ENCODE measurements at places on chromosomes 11 and 22. TPM values are rescaled to one million over a fixed set of nuclear protein-coding genes. Genes with fewer than 3 reads are reported as not detected.

- no peak for DNase-seq
Observed at GRCh38 chr11:74820763-74821162, 72.1 kb downstream of the RNF169 start.

DNA sequence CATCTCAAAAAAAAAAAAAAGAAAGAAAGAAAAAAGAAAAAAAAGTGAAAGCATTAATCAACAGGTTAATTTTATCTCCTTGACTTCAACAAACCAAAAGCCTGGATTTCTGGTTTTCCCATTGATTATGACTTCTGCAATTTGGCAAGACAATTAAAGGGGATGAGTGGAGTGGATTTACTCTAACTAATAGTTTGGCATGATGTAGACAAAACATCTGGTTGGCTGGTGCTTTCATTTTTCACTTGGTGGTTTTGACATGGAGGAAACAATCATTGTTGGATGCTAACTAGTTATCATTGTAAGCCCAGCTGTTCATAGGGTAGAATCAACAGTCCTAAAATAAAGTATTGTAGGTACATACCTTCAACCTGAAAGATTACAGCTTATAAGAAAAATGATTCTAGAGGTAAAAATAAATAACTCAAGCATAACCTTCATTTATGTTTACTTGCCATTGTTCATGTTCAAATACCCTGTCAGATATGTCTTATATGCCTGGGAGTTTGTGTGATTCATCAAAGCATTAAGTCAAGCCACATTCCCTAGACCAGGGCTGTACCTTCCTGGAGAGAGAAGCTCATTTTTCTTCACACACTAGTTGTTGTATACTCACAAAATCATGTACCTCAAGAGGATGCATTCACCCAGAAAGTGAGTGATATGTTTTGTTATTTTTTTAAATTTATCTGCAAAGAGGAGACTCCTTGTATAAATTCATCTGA lies 15.1 kb downstream of the FIBIN start:
- no peak for DNase-seq

DNA sequence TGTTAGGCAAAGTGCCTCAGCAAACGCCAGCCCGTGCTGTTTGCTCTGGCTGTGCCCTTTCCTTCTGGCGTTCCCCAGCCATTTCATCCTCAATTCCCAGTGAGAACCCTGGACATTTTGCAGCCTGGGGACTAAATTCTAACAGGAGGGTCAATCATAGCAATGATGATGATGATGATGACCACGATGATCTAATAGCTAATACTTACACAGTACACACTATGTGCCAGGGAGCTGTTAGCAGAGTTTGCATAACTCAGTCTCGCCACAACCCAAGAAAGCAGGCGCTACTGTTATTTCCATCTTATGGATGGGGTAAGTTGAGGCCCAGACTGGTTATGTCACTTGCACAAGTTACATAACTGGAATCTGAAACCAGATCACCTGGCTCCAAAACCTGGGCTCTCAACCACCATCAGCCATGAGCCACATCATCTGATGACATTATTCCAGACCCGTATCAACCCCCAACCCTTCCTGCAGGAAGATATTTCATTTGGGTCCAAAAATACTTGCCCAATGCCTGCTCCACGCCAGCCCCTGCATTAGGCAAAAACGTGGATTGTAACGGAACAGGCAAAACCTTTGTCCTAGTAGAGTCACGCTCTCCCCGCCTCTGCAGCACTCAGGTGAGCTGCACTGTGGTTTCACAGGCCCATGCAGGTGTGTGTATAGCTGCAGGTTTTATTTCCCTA lies 132.6 kb upstream of the SERPIND1 start:
- DNase-seq: no peak

GRCh38 chr22:47175151-47176025 lies 412.9 kb downstream of the TBC1D22A start:
- DNase-seq: no peak

- no peak for DNase-seq
Observed at GRCh38 chr11:131408025-131408640, 37.7 kb downstream of the NTM start.

DNA sequence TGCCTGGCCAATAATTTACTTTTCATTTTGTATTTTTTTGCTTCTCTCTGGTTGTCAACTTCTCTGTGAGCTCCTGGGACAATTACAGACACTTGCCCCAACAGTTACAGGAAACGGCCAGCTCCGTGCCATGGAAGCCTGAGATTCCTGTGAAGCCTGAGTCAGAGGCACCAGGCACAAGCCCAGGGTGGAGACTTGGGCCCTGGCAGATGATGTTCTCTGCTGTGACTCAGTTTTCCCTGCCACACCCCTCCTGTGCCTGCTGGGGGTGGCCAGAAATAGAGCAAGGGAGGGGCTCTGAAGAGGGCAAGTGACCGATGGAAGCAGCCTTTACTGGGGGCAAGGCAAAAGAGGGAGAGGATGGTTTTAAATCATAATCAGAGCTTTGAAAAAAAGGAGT lies 4.9 kb downstream of the ATP5MGL start:
- no peak for DNase-seq

DNA sequence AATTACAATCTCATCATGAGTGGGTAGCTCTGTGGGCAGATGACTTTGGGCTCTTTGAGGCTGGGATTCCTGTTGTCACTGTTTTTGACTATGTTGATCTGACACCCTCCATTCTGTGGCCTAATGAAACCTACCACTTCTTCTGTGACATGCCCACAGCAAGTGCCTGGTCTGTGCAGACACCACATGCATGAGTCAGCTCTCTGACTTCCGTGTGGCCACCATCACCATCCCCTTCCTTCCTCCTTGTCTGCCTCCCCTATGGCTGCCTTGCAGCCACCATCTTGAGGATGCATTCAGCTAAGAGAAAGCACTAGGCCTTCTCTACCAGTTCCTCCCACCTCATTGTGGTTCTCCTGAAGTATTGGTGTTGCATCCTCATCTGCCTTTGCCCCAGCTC lies 15.3 kb upstream of the OR10V1 start:
- peak; percentile 19 for DNase-seq

DNA sequence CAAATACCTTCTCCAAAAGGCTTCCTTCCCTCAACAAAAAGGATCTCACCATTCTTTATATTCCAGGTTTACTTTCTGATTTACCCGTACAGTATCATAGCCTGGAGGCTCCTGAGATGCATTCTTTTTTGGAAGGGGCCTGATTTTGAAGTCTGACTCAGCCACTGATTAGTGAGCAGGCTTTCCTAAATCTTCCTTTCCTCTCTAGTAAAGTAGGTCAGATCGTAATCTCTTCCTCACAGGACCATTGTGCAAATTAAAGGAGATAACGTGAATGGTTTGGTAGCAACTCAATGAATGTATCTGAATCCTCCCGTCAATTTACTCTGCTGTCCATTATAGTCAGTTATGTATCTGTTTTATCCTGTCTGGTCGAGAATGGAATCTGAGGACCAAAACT lies 227.7 kb upstream of the ANO5 start:
- DNase-seq: no peak

DNA sequence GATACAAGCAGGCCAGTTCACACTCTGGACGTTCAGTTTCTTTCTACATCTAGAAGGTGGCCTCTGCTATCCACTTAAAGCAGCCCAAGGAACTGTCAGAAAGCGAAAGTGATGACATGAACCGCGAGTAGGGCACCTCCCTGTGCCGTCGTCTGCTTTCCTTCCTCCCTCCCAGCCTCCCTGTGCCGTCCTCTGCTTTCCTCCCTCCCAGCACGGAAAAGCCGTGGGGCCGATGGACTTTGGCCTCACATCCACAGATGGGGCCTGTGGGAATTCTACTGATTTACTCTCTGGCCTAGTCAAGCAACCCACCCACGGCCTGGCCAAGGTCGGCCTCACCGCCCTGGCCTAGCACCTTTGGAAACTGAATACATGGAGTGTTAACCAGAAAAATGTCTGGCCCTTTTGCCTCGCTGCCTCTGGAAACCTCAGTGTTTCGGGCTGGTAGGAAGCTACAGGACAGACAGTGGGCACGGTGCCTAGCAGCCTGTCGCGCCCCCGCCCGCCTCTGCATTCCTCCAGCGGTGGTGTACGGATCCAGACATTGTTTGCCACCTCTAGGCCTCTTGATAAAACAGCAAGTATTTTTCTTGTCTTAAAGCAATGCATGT lies 14.2 kb downstream of the PEX26 start:
- no peak for DNase-seq

GRCh38 chr11:103668859-103669258 lies 367.6 kb upstream of the DDI1 start:
- DNase-seq: no peak

- no peak for DNase-seq
Observed at GRCh38 chr11:64384981-64385944, 26.3 kb downstream of the RPS6KA4 start.

DNA sequence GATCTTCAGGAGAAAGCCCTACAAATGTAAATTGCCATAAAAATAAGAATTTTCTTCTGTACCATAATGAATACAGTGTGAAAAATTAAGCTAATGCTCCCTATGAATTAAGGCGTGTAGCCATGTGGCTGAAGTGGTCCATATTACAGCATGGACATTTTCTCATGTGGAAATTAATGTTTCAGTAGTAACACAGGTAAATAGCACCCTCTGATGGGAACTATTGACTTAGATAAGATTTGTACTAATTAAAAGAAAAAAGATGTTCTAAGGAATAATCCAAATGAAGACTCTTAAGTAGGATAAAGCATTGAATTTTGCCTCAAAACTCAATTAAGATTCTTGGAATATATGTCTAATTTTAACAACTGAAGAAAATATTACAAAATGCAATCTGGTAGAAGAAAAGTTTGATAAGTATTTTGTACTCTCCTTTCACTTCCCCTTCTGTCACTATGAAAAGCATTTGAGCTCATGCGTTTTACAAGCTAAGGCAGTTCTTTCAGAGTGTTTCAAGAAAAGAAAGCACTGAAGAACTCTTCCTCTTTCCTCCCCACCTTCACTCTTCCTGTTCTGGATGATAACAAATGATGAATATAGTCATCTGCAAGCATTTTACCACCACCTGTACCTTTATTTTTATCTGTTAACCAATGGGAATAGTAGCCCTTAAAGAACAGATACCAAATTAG lies 9.9 kb upstream of the OR8D2 start:
- no peak for DNase-seq

- no peak for DNase-seq
Observed at GRCh38 chr22:42604403-42604802, 10.3 kb downstream of the POLDIP3 start.

DNA sequence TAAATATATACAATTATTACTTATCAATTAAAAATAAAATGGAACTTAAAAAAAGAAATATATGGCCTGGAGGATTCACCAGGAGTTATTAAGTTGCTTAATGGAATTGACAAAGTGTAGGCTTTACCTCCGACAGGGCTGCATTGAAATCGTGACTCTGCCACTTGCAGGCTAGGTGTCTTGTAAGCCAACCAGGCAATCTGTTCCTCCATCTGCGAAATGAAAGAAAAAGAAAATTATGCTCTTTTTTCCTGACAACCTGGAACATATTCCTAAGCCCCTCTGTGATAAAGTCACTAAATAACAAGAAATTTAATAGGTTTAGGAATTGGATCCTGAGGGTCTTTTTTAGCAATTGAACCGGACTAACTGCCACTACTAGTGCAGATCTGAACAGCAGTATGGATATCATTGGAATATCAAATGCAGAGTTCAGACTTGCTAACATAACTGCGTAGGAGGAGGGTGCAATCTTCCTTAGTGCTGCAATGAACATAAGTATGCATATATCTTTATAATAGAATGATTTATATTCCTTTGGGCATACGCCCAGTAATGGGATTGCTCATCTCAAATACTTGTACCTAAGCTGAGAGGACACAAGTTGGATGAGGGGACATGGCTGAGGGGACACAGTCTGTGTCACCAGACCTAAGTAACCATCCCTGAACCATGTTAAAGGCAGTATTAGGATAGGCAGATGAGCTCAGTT lies 42.5 kb upstream of the CEP126 start:
- DNase-seq: no peak

DNA sequence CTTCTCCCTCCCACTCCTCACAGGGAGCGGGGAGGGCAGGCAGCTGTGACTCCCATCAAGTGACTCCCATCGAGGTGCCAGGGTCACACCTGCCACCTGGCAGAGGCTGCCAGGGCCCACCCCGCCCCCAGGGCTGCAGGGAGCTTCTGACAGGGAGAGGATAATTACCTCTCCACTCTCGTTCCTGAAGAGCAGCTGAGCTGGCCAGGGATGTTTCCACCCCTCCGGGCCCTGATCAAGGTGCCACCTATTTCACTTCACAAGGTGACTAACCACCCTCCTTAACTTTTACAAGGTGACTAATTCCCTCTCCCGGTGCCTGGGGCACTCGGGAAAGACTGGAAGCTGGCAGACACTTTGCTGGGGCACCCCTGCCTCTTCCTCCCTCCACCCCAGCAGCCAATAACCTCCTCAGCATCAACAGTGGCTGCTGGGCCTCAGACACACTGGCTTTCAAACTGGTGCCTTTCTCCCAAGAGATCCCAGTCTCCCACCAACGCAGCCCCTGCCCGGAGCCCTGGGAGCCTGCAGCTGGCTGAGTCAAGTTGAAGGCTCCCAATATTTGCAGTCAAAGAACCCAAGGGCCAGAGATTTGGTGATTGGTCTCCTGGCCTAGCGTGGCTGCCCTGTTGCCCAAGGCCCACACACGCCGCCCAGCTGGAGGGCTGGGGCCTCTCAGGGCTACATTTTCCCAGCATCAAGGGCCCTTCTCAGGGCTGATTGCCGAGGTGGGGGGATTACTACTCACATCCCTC lies 22.0 kb upstream of the MYRF start:
- no peak for DNase-seq

- DNase-seq: no peak
Observed at GRCh38 chr11:69355346-69355940, 61.5 kb downstream of the MYEOV start.

DNA sequence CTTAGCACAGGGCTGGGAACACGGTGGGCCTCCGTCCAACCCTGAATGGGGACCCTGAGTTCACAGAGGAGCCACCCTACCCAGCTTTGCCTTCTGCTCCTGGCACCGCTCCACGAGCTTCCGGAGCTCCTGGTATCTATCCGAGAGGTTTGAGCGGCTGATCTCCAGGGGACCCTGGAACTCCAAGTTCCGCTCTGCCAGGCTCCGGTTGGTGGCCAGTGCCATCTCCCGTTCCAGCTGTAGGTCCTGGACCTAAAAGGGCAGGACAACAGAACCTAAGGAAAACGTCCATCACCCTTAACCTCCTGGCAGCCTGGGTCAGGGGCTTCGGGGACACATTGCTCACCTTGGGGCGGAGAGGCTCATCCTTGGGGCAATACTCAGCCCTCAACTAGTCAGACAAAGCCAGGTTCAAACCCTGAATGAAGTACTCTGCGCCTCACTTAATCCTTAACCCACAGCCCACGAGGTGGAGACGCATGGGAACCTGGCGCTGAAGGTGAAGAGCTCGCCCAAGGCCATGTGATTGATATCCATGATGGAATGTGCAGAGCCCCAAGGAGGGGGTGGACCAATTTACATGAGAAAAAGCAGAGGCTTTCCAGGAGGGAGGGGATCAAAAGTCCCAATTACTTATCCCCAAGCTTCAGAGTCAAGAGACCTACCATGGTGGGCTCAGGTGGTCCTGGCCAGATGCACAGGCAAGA lies 27.1 kb downstream of the VPS37C start:
- DNase-seq: no peak

GRCh38 chr11:18299721-18300120 lies 22.2 kb downstream of the HPS5 start:
- no peak for DNase-seq

- DNase-seq: no peak
Observed at GRCh38 chr11:67302571-67303131, 679 bp upstream of the SSH3 start.

Gene IGHMBP2
- total RNA-seq: 29.2 TPM

Gene SMC1B
- 3.2 TPM for total RNA-seq

Gene SCN2B
- not detected for total RNA-seq
